ENCODE measurements at places on chromosomes 7 and 10.

DNA sequence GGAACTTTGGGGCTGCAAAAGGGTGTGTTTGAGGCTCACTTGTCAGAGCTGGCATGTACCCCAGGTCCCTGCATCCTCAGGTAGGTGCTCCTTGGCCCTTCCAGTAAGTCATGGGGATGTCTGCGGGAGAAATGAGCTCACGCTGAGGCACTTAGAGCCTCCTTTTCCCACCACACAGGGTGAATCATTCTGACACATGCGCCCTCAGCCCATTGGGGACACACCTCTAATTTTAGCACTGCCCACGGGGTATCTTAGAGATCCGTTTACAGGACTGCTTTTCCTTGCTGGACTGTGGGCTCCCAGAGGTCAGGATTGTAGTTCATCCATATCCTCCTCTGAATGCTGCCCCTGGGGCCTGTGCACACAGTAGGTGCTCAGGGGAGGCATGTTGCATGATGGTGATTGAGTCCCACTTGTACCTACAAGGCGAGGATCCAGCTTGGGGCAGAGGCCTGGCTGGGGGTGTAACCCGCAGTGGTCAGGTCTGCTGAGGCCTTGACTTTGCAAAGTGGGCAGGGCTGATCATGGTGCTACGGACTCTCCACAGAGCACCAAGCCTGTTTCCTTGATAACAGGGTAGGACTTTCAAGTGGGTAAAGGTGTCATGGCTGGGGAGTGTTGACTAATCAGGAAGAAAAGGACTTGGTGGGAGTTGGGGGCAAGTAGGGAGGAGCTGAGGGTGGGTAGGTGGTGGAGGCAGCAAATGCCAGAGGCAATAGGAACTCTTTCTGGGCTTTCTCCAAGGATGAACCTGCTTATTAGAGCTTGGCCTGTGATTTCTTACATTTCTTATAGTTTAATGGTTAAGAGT is 5.8 kb downstream of the TSPAN15 start:
- no peak for DNase-seq

DNA sequence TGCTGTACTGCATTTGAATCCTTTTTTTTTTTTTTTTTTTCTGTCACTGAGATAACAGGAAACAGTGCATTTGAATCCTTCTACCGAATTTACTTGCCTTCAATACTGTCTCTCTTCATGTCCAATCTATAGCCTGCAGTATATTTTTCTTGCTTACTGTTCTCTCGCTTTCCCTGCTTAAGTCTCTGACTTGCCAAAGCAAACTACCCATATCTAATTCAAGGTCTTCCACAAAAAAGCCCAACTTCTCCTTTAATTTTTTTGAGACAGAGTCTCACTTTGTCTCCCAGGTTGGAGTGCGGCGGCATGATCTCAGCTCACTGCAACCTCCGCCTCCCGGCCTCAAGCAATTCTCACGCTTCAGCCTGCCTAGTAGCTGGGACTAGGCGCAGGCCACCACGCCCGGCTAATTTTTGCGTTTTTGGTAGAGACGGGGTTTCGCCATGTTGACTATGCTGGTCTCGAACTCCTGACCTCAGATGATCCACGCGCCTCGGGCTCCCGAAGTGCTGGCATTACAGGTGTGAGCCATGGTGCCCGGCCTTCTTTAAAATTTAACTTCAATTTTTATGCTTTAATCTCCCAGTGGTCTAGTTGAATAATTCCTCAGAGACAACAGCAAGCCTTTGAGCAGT is 882 bp downstream of the PDCD11 start:
- DNase-seq = no peak

- no peak for DNase-seq
Observed at GRCh38 chr7:7537711-7538110, 2.0 kb upstream of the COL28A1 start.

DNA sequence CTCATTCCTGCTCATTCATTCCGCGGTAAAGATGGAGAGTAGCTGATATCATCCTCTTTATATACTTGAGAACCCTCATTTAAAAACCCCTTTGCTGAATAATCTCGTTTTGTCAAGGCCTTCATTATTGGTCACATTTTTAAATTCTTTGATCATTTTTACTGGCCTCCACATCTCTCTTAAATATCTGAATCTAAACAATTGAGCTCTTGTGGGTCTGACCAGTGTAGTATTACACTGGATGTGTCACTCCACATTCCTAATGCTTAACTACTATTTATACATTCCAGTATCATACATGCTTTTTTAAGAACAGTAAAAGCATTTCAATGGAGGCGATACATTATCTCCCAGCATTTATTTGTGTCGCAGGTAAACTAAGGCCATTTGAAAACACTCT is 12.6 kb upstream of the PRPS1L1 start:
- DNase-seq = no peak

DNA sequence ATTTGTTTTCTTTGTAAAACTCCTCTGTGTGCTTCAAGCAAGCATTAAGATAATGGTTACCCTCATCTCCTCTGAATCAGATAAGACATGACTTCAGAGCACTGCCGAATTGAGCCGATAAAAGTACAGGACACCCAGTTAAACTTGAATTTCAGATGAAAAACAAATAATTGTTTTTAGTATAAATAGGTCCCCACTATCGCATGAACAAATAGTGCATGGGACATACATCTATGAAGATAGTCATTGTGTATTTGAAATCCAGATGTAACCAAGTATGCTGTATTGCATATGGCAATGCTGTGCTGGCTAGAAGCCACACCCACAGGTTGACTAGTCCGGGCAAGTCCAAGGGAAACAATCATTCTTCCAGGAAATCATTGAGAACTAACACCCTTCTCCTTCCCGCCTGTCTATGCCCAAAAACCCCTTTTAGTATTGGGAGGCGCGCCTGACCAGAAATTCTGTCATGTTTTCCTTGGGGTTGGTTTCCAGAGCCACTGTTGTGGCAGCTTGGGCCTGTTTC is 12.6 kb upstream of the FGFR2 start:
- no peak for DNase-seq

GRCh38 chr10:57395923-57396322 is 871.8 kb downstream of the IPMK start:
- DNase-seq = no peak

DNA sequence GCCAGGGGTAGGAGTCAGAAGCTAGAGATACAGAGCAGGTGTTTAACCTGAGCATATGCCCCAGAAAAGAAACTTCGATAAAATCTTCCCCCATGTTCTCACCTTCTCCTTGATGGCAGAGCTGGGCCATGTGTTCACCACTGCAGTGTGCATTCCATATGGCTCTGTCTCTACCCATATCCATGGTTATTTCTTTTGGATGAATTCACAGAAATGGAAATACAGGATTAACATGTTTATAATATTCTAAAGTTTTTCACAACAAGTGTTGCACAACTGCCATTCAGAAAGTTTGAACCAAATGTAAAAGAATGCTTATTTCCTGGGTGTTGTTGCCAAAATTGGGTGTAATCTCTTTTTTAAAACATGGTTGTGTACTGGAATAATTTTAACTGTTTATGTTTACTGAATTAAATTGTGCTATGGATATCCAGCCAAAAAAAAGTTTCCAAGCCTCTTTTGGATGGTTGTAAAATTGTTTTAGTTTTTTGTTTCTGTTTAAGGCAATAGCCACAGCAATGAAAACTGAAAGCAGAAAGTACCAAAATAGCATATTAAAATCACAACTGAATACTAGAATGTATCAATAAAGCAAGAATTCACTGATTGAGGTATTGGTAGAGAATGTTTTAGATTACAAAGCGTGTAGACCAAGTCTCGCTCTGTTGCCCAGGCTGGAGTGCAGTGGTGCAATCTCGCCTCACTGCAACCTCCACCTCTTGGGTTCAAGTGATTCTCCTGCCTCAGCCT is 19.9 kb upstream of the CCNY start:
- DNase-seq = no peak

GRCh38 chr7:132394283-132395198 is 181.7 kb downstream of the PLXNA4 start:
- no peak for DNase-seq

GRCh38 chr10:103102195-103102594 is 90.9 kb downstream of the NT5C2 start:
- DNase-seq = no peak

- DNase-seq = no peak
Observed at GRCh38 chr10:65313406-65313805, 1612.4 kb upstream of the LRRTM3 start.
